GM10248 (cell line): ENCODE measurements at places on chromosomes 11 and 22.

DNA sequence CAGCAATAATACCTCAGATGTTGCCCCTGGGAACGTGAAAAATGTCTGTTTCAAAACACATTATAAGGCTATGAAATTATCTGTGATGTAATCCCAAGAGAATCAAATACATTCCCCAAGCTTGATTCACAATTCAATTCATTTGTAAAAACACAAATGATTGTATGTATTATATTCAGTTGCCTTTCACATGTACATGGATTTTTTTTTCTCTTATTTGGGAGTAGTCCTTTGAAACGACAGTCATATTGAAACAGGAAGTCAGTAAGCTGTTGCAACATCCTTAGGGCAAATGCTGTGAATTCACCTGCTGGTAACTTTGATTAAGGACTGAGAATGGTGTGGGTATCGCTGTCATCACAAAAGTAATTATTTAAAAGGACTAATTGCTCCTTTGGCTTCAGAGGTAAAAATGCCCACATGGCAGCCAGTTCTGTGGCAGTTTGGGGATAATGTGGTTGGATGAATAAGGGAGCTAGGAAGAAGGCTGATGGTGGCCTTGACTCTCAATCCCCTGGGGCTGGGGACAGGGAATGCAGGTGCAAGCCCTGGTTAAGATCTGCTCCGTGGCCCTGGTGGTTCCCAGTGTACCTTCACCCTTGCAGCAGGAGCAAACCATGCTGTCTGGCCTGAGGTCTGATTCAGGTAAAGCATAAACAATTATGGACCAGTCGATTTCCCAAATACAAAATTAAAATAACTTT lies 13.2 kb downstream of the EHF start:
- peak; percentile 41 for DNase-seq

- no peak for DNase-seq
Measured at GRCh38 chr11:60658409-60658808, 41.0 kb upstream of the MS4A8 start.

DNA sequence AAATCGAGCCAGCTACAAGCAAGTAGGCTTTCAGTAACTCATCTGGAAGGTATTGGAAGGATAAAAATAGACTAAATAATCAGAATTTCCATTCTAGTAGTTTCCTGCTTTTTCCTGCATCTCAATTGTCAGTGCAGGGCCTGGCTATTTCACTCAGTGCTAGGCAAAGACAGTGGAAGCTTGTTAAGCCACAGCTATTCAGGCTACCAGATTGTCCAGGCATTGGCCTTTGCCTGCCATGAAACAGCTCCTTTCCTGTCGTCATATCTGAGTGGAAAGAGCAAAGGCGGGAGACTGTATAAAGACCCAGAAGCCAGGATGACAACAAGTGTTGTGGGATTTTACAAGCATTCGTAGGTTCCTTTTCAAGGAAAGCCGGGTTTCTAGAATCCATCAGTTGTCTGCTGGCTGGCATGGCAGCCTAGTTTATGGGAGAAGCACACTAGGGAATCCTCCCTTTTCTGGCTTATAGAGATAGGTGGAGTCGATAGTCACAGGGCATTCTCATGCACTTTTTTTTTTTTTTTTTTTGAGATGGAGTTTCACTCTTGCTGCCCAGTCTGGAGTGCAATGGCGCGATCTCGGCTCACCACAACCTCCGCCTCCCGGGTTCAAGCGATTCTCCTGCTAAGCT lies 2.0 kb upstream of the TNRC6B start:
- DNase-seq: no peak

GRCh38 chr22:27244328-27244727 lies 557.2 kb downstream of the MN1 start:
- DNase-seq: no peak

DNA sequence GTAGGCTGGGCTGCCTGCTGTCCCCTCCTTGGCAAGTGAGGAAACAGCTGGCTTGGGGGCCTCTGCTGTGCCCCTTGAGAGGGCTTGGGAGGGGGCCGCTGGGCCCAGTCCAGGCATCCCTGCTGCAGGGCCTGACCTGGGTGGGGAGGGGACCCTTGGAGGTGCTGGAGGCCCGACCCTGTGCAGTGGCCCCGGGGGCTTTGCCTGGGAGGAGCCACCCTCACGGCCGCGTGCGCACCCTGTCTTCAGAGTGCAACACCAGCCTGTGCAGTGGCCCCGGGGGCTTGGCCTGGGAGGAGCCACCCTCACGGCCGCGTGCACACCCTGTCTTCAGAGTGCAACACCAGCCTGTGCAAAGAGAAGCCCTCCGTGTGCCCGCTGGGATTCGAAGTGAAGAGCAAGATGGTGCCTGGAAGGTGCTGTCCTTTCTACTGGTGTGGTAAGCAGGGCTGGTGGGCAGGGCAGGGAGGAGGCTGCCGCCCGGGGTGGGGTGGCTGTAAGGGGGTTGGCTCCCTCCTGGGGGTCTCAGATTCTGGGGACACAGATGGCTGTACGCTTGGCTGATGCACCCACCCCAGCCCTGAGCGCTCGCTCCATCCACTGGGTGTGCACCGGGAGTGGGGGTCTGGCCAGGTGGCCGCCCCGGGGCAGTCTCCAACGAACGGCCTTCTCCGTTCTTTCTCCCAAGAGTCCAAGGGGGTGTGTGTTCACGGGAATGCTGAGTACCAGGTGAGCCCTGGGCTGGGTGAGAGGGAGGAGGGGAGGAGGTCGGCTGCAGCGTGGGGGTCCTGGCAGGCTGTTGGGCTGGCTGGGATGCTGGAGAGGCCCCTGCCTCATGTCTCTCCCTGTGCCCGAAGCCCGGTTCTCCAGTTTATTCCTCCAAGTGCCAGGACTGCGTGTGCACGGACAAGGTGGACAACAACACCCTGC lies 32.9 kb downstream of the MUC2 start:
- no peak for DNase-seq

GRCh38 chr22:39252461-39253434 lies 8.0 kb upstream of the PDGFB start:
- no peak for DNase-seq

- DNase-seq: no peak
Measured at GRCh38 chr22:35726398-35726797, 8.7 kb downstream of the APOL5 start.

GRCh38 chr11:57566905-57567514 lies 462 bp downstream of the UBE2L6 start:
- peak; percentile 32 for DNase-seq

- peak; percentile 68 for DNase-seq
Measured at GRCh38 chr11:35257281-35257680, 118.3 kb downstream of the CD44 start.

DNA sequence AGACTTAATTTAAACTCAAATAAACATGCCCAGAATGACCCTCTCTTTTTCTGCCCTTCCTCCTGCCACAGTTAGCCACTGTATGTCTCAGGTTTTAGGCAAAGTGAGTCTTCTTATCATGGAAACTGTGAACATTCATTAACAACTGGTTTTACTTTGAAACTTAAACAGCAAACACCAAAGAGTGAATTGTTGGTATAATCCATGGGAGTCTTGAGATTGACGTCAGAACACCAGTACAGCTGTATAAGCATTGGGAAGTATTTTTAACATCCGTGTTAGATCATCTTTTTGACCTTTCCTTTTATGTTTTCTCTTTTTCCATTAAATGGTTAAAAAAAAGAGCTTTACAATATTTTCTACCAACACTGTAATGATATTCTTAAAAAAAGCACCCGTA lies 38.9 kb downstream of the ARHGEF12 start:
- no peak for DNase-seq

DNA sequence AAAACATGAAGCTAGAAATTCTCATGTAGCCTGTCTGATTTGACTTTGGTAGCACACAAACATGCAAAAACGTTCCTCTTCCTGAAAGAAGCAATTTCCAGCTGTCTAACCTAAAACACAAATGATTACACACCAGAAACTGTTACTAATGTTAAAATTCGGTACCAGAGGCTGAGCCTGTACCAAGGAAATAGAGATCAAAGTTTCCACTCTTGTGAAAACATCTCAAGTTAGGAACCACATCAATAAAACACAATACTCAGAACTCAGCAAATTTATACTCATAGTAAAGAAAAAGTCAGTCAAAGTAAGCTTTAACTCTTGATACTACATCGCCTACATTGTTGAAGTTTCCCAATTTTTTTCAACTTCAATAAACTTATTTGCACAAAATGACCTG lies 107.8 kb downstream of the FCHSD2 start:
- DNase-seq: no peak

- DNase-seq: peak; percentile 83
Measured at GRCh38 chr22:24146194-24146616, 35.1 kb upstream of the SUSD2 start.

GRCh38 chr11:1598816-1599215 lies 722 bp upstream of the KRTAP5-2 start:
- DNase-seq: no peak

DNA sequence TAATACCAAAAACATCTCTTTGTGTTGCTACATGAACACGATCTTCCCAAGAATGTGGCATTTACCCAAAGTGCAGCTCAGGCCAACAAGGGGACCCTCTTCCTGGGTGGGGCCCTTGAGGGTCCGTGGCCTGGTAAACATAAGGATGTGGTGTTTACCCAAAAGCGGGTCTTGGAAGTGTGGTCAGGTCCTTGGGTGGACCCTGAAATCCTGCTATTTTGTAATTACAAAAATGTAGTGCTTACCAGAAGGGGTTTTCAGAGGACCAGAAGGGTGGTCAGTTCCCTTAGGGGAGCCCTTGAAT lies 87.8 kb upstream of the PRDM11 start:
- no peak for DNase-seq

GRCh38 chr11:24859801-24860300 lies 363.0 kb downstream of the LUZP2 start:
- no peak for DNase-seq
